ENCODE measurements at places on chromosomes 13 and 19. TPM values are rescaled to one million over a fixed set of nuclear protein-coding genes. Genes with fewer than 3 reads are reported as not detected.
A peak's percentile ranks its signal among the peaks of the same experiment; 100 is the strongest.

DNA sequence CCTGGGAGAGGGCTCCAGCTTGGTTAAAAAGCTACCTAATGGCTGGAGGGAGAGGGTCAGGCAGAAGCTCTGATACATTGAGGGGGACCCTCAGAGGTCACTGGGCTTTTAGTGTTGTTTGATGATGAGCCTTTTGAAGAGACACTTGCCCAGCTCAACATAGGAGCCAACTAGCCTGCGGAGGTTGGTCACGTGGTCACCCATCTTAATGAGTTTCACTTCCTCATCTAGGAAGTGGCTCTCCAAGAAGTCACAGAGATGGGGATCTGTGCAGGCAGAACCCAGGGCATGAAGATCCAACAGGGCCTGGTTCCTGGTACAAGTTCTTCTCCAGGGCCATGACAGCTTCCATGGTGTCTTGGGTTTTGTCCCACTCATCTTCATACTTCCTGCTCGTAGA, 33.4 kb downstream of the IPO5 start:
- DNase-seq, result no peak

DNA sequence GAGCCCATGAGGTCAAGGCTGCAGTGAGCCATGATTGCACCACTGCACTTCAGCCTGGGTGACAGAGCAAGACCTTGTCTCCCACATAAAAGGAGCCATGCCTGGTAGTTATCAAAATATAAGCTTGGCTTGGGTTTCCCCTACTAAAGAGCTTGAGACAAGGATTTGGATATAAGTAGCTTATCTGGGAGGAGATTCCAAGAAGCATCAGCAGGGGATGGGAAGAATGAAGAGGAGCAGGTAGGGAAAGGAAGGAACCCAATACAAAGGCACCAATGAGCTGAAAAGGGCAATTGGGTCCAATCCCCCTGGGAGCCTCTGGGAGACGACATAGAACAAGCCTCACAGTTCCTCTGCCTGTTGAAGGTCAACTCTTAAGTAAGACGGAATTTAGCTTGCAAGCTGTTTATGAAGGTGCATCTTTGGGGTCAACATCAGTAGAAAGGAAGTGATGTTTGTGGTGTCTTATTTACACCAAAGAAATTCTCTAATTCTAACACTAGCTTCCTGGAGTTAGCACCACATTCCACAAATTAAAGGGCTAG, 7.4 kb upstream of the CLEC4G start:
- DNase-seq, result no peak

- DNase-seq, result no peak
These were observed 1189.9 kb downstream of the UQCRFS1 start for GRCh38 chr19:28023064-28023463.

DNA sequence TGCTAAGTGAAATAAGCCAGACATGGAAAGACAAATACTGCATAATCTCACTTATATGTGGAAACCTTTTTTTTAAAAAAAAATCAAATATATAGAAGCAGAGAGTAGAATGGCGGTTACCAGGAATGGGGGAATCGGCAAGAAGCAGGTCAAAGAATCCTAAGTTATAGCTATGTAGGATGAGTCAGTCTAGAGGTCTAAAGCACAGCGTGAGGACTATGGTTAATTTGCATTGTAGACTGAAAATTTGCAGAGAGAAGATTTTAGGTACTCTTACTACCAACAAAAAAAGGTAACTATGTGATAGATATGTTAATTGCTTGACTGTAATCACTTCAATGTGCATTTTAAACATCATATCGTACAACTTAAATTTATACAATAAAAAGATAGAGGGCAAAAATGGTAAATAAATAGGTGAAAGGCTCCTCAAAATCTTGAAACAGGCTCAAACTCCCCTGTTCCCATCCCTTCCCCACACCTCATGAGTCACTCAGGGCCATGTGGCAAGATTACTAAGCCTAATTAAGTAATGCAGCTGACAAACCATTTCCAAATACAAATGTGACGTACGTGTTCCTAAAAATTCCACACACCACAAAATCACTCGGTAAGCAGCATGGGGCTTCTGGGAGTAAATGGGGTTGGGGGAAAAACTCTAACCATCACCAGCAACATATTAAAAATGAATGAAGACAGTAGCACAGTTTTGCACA, 159.0 kb downstream of the USP12 start:
- DNase-seq, result no peak

GRCh38 chr13:114199954-114200353, 20.9 kb downstream of the CFAP97D2 start:
- no peak for DNase-seq

- DNase-seq, result peak; percentile 62
These were observed 9.6 kb downstream of the TSSK6 start for GRCh38 chr19:19505669-19506326.

- DNase-seq, result no peak
These were observed 2.0 kb downstream of the NPAS1 start for GRCh38 chr19:47021536-47022139.

DNA sequence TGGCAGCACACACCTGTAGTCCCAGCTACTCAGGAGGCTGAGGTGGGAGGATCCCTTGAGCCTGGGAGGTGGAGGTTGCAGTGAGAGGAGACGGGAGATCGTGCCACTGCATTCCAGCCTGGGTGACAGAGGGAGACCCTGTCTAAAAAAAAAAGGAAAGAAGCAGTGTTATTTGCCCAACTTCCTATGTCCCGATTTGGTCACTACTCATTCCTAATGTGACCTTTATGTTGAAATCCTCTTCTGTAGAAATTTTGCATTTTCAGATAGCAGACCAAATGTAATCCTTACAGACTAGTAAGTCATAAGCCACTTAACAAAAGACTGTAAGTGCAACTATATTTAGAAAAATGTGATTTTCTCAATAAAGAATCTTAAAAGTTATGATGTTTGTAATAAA, 18.2 kb upstream of the STK24 start:
- DNase-seq, result no peak

GRCh38 chr19:11242864-11243797, 3.7 kb downstream of the ANGPTL8 start:
- DNase-seq, result peak; percentile 95

- DNase-seq, result no peak
These were observed 27.7 kb upstream of the CYSLTR2 start for GRCh38 chr13:48626077-48626449.

DNA sequence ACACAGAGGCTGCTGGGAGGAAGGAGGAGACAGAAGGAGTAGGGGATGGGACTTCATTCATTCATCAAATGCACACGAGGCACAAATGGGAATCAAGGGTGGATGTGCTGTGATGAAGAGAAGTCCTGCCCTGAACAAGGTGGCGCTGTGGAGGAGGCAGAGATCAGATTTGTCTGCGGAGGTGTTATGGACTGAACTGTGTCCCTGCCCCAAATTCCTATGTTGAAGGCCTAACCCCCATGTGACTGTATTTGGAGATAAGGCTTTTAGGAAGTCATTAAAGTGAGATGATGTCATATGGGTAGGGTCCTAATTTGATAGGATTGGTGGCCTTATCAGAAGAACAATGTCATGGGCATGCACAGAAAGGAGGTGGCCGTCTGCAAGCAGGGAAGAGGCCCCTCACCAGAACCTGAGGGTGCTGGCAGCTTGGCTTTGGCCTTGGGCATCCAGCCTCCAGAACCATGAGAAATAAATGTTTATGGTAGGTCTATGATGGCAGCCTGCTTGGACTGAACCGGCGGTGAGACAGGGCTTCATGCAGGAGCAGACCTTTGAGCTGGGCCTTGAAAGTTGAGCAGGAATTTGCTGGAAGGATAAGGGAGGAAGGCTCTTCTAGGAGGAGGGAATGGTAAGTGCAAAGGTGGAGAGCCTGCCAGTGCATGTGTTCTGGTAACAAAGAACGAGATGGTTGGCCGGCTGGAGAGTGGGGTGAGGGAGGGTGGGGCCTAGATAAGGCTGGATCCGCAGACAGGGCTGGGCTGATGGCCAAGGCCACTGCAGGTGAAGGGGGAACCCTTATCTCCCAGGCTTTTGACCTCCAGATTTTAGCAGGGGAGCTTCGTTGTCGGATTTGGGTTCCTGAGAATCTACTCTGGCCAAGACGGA, 2.7 kb upstream of the CEBPA start:
- DNase-seq, result no peak

- DNase-seq, result no peak
These were observed 636 bp upstream of the RNF225 start for GRCh38 chr19:58394821-58395219.

DNA sequence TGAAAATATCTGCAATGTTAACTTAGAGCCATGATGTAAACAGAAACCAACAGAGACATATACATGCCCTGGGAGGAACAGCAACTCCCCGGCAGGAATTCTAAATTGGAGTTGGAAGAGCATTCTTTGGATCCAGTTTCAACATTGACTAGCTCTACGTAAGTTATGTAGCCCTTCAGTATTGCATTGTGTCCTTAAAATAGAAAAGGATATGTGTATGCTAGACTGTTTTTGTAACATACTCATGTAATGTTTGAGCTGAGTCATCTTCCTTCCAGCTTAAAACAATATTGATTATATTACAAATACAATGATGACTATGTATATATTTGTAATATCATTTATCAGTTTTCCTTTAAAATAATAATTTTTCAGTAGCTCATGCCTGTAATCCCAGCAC, 1422.2 kb upstream of the PCDH20 start:
- DNase-seq, result no peak

DNA sequence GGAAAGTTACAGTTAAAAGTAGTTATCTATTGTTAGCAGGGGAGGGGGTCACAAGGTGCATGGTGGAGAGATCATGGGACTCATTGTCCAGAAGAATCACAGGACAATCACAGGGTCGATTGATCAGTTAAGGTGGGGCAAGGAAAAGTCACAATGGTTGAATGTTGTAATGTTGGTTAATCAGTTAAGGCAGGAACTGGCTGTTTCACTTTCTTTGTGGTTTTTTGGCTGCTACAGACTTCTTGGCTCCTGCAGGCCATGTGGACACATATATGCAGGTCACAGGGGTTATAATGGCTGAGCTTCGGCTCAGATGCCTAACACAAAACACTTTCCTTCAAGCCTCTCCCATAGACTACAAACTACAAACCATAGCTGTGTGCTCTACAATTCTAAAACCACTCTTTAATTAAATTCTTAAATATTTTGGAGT, 6.9 kb upstream of the ZNF431 start:
- no peak for DNase-seq

DNA sequence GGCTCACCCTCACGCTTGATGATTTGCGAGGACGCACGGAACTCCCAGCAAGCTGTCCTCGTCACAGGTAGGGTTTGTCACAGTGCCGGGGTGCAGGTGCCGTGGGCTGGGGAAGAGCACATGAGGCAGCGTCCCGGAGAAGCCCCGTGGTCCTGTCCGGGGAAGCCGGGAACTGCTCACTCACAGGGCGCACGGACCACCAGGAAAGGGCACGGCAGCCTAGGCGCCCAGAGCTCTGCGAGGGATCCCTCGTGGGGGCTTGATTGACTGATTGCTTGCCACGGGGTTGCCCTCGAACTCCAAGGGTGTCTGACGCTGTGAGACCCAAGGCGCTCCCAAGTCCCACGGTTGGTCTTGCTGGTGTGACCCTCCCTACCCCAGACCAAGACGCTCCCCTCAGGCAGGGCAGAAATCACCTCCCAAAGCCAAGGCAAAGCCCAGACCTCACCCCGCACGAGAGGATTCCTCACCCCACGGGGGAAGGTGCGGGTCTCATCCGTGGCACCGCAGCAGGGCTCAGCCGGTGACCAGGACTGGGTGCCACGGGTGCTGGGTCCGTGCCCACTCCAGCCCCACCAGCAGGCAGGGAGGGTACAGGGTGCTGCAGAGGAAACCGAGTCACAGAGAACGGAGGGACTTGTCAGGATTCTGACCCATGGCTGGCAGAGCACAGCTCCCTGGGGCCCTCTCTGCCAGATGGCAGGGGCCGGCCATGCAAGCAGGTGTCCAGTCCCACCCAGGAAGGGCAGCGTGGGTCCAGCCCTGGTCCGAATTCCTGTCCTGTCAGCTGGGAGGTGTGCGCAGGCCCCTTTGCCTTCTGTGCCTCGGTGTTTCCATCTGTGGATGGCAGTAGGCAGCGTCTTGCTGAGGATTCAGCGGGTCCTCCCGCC, 7.7 kb downstream of the C2CD4C start:
- DNase-seq, result no peak

- no peak for DNase-seq
These were observed 25.3 kb downstream of the SLITRK5 start for GRCh38 chr13:87696458-87696857.

- DNase-seq, result no peak
These were observed 121.7 kb downstream of the NHLRC3 start for GRCh38 chr13:39159846-39160370.

DNA sequence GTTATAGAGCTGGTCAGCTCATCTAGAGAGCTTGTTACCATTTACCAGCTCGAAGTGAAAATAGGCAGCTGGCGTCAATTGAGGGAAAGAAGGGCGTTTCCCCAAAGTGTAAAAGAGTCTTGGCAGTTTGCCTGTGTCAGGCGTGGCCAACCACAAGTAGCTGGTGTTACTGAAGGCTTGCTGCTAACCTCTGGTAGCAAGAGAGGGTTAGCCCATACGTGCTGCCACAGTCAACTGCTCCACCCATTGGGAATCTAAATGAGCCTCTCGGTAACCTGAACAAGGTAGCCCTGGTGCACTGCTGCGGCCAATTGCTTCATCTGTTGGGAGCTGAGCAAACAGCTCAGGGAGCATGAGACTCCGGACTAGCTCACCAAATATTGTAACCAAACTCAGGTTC, 314.9 kb upstream of the SLITRK5 start:
- no peak for DNase-seq

GRCh38 chr13:107580741-107581412, 634.5 kb downstream of the LIG4 start:
- no peak for DNase-seq

DNA sequence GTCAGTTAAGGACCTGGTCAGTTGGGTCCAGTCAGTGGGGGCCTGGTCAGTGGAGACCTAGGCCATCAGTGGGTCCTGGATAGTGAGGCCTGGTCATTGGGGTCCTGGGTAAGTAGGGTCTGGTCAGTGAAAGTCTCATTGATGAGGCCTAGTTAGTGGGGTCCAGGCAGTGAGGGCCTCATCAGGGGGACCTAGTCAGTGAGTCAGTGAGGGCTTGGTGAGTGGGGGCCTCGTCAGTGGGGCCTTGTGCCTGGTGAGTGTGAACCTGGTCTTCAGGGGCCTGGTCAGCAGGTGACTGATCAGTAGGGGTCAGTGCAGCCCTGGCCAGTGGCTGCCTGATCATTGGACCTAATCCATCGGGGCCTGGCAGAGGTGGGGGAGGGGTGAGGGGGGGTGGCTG, 42.6 kb upstream of the TPM4 start:
- no peak for DNase-seq

- DNase-seq, result no peak
These were observed 115.3 kb downstream of the RBM26 start for GRCh38 chr13:79290595-79291244.

- no peak for DNase-seq
These were observed 45.3 kb downstream of the CAPN12 start for GRCh38 chr19:38699027-38699346.

DNA sequence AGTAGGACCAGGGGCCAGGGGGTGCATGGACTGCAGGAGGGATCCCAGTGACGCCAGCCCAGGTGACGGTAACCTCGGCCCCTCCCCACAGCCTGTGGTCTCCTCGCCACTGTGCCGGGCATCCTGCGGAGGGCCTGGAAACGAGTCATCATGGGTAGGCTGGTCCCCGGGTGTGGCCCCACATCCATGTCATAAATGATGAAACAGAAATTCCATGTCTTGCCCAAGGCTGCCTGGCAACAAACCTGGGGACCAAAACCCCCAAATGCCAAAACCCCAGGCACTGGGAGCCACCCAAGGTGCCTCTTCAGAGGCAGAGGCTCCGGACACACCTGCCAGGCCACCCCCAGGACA, 20.9 kb downstream of the MAP2K2 start:
- DNase-seq, result no peak

KCTD12 gene
- total RNA-seq, result 57.8 TPM

EHD2 gene
- 32.8 TPM for total RNA-seq

TMEM147 gene
- 94.8 TPM for total RNA-seq

CPT1C gene
- 4.8 TPM for total RNA-seq

PALM3 gene
- total RNA-seq, result 0.57 TPM

SGCG gene
- total RNA-seq, result 130 TPM

PDX1 gene
- not detected for total RNA-seq

Data from right cardiac atrium (tissue), 5 donors.